ENCODE measurements at places on chromosomes 7 and 10.
A peak's percentile ranks its signal among the peaks of the same experiment; 100 is the strongest.

GRCh38 chr7:50696810-50697582 lies 85.7 kb downstream of the GRB10 start:
- no peak for DNase-seq

DNA sequence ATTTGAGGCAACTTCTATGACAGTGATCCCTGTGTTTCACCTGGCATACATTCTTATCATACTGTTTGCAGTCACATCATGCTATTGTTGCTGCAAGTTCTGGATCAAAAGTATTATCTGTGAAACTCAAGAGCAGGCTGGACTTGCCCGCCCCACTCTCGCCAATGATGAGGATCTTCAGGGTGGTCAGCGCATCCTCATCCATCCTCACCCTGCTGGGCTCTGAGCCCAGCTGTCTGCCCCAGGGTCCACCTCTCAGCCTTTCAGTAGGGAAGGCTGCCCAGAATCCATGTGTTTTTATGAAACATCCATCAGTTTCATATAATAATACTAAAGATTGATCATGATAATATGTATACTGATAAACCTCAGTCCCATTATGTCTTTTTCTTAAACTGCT lies 55.4 kb upstream of the KIF5B start:
- no peak for DNase-seq

GRCh38 chr10:53786236-53786900 lies 1013.8 kb upstream of the MBL2 start:
- DNase-seq: no peak

GRCh38 chr7:140402178-140402835 lies 1.6 kb upstream of the RAB19 start:
- no peak for DNase-seq

DNA sequence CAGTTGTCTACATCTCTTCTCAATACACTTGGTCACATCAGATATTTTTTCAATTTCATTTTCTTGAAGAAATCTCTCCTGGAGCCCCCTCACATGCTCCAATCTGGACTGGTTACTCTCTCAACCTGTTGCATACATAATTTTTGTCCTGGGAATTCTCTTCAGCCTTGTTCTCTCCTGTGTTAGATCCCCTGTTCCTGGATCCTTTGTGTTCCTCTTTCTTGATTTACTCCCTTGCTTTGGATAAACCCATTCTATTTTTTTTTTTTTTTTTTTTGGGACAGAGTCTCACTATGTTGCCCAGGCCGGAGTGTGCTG lies 45.6 kb downstream of the SCD start:
- no peak for DNase-seq

GRCh38 chr10:96639899-96640298 lies 53.1 kb upstream of the TM9SF3 start:
- DNase-seq: no peak

DNA sequence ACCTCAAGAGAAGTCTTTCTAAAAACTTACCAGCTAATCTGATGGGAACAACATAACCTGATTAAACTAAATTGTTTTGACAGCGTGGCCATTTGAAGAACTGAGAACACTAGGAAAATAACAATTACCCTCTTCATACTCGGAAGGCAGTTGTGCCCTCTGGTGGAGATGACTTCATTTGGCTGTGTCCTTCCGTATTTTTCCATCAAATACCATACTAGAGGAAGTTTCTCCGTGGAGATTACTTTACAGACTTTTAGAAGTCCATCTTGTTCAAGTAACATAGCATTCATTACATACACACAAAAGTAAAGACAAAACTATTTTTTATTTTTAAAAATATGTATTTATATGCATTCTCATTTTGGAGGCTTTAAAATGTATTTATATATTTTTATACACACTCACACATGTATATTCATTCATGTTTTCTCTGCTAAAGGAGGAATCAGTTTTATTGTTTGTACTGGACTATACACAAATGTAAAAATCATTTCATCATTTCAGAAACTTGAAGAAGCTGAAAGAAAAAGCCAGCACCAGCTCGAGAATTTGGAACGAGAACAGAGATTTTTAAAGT lies 25.2 kb downstream of the SMNDC1 start:
- DNase-seq: peak; percentile 43

DNA sequence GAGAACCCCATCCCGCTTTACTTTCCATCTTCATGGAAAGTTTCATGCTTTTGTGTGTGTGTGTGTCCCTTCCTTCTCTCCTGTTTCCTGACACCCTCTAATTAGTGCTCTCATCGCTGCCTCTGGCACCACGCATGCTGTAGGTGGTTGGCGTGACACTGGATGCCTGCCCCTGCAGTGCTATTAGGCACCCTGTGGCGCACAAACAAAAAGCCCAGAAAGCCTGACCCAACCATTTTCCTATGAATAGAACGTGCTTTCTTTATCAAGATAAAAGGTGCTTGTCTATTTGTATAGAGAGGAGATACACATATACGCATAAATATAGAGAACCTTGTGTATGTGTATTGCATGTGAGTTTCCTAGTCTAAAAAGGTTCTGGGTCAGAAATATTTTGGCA lies 120.8 kb upstream of the CDCA7L start:
- no peak for DNase-seq

DNA sequence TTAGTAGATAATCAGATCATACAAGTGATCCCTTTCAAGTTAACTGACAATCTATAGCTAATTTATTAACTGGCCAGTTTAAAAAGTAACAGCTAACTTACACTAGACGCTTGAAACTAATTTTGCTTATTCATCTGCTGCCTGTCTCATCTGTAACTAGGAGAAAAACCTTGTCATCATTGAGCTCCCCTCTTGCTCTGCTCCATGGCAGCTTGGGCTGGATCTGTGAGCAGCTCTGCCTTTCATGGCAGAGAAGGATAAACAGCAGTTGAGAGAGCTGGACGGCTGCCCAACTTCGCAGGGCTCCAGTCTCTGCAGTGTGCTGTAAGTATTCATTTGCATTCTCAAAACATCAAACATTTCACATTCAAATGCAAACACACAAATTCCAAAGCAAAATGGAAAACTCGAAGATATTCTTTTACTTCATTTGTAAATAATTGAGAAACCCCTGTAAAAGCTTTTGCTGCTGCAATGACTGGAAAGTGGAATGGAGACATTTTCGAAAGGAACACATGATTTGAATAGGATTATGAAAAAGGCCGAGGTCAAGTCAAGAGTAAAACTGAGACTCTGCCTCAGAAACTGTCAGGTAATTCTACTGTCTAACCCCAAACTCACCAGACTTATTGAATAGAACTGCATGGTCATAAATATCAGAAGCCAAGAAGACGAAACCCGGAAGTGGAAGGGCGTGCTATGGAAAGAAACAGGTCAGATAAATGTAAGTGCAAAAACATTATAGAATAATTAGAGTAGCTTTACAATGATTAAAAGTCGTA lies 17.6 kb downstream of the SLC35B4 start:
- peak; percentile 69 for DNase-seq

- DNase-seq: no peak
Measured at GRCh38 chr7:94296881-94297280, 97.8 kb upstream of the COL1A2 start.

GRCh38 chr7:155466814-155467733 lies 9.1 kb downstream of the EN2 start:
- DNase-seq: no peak

DNA sequence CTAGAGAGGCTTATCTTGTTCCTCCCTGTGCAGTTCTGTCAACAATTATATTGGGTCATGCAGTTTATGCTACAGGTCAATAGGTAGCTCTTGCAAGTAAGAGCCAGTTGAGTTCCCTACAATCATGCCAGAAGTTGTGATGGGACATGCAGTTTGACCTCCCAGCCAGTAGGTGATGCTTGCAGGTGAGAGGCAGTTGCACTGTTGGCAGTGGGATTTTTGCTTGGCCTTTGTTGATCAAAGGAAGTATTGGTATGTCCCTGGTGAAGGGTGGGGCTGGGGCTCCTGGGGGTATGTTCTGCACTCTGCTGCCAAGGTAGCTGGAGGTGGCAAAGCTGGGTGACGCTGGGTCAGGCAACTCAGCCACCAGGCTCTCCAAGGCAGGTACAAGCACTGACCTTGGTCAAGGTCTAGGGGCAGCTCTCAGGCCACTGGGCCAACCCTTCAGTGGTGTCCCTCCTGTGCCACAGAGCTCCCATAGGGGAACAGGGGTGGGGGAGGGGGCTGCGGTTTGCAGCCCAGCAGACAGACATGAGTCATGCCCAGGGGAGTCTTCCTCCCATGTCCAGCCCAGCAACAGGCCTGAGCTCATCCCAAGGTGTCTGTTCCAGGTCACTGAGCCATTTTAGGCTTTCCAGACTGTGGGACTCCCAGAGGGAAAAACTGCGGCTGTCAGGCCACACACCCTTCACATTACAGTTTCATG lies 43.3 kb downstream of the MEOX2 start:
- DNase-seq: no peak

GRCh38 chr7:47818796-47819606 lies 129.3 kb downstream of the PKD1L1 start:
- peak; percentile 76 for DNase-seq

GRCh38 chr10:74500816-74501215 lies 325.6 kb upstream of the KAT6B start:
- no peak for DNase-seq

DNA sequence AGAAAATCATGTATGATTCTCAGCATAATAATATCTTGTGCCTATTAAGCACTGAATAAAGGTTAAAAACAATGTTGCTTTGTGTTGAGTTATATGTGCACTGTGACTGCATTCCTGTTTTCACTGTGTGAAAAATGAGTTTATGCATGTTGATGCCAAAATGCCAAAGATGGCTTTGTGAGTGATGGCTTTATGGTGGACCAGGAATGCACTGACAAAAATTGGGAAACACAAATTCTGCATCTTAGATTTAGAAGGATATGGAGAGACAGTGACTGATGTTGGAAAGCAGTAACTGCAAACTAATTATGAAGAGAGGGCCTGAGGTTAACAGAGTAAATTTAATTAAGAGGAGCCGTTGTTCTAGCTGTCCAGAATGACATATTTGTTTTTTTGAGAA lies 440.4 kb downstream of the KIF20B start:
- DNase-seq: no peak

- DNase-seq: peak; percentile 23
Measured at GRCh38 chr10:114823077-114823463, 1.5 kb downstream of the FHIP2A start.

DNA sequence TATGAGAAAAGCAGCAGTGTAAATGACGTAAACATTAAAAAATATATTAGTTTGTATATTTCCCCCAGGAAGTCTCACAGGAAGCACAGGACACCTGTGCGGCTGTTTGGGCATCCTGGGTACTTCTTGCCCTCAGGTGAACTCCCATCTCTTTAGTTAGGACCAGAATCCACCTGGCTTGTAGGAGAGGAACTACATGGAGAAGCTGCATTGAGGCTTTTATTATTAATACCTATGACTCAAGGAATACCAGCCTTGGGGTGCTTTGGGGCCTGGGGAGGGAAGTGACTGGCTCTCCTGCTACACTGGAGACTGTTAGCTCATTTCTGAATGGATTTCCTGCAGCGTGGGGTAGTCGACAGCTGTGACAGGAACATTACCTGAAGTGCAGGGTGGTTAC lies 40.0 kb upstream of the GSDME start:
- DNase-seq: no peak

- no peak for DNase-seq
Measured at GRCh38 chr10:31278279-31278941, 40.6 kb upstream of the ZEB1 start.

DNA sequence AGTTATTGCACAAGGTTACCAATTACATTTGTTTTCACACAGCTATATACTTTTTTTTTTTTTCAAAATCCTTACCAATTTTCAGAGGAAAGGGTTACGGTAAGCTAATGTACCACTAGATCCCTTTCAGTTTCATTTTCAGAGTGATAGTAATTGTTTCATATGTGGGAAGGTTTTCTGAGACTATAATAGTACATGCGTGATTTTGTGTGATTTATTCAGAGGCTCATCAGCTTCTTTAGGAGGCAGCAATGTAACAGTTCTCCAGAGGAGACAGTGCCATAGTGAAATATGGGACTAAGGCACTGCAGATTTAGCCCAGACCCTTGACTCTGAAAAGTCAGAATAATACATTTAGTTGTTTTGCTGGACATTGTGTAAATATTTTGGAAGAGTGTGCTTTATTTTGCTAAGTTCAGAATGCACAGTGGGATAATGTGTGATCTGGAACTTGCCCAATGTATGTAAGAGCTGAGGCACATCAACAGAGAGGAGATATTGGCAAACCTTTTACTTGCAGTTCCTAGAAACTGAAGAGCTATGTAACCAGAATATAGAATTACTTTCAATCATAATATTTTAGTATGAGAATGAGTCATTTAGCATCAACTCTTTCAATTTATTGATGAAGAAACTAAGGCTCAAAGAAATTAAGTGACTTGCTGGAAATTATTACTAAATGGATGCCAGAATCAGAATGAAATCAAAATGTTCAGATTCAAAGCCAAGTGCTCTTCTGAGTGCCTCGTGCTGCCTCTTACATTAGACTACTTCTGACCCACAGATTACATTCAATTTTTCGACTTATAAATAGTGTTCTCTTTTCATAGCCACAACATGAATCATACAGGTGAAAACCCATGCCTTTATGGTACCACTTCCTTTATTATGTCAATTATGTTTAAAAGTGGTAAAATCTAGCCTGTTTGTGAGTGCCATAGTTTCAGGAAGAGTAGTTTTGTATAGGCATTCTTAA lies 207.7 kb upstream of the TEX47 start:
- DNase-seq: peak; percentile 78

Data from MM.1S (cell line).